ENCODE measurements at places on chromosomes 3 and 15. TPM values are rescaled to one million over a fixed set of nuclear protein-coding genes. Genes with fewer than 3 reads are reported as not detected.

GRCh38 chr3:71586810-71587242, 3.3 kb upstream of the FOXP1 start:
- no peak for DNase-seq

DNA sequence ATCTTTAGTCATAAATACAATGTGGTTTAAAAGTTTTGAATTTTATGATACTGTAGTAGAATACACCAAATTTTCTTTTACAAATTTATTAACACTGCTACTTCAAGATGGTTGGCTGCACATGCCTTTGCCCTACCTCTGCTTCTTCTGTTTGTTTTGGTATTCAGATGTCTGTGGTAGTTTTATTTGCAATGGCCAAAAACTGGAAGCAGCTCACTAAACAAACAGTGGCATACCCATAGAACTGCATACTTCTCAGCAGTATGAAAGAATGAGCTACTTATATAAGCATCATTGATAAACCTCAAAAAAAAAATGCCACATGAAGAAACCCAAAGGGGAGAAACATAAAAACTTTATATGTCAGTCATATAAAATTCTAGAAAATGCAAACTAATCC, 19.5 kb downstream of the ARIH2 start:
- DNase-seq = no peak

GRCh38 chr15:75449585-75450306, 1.7 kb downstream of the SIN3A start:
- no peak for DNase-seq

DNA sequence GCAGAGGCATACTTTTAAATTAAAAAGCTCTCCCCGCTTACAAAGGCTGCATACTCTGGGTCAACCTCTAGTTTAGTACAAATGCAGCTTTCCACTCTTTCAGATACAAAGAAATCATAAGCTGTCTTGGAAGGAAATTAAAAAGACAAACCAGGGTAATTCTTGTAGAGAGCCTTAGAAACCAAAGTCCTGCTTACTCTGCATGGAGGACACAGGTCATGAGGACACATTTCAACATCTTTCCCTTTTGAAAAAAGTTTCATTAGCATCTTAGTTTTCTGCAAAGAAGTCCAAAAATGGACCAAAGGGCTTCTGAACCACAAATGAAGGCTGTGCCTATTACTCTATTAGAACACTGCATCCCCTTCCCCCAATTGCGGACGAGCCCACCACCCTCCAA, 50.5 kb upstream of the WNT5A start:
- DNase-seq = no peak

DNA sequence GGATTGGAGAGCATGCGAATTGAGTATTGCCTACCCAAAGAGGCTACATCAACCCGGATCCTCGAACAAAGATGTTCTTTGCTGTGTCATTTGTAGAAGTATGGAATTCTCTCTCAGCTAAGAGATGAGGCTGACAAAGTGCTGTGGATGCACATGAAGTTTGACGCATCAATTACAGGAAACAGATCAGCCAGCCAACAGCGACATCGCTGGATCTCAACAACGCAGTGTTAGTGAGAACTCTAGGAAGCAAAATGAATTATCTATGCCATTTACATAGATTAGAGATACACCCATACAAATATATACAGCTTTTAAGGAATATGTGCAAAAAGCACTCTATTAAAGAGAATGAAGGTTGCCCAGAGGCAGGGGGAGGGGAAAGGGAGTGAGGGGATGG, 160.6 kb upstream of the RGMA start:
- DNase-seq = peak; percentile 23

- DNase-seq = no peak
Observed at GRCh38 chr15:69143756-69144436, 16.5 kb upstream of the GLCE start.

DNA sequence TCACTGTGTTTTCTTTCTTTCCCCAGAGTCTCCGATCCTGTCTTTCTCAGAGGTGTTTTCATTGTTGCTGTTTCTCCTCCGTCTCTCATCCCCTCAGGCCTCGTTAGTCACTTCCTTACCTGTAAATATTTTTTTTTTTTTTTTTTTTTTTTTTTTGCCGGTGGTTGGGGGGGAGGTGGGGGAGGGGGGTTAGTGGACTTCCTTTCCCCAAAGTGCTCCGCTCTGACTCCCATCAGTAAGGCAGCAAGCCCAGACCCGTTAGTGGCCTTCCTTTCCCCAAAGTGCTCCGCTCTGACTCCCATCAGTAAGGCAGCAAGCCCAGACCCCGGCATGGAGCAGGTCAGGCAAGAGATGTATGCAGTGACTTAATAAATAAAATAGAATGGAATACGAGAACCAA, 97.1 kb upstream of the TNFAIP8L3 start:
- DNase-seq = no peak

DNA sequence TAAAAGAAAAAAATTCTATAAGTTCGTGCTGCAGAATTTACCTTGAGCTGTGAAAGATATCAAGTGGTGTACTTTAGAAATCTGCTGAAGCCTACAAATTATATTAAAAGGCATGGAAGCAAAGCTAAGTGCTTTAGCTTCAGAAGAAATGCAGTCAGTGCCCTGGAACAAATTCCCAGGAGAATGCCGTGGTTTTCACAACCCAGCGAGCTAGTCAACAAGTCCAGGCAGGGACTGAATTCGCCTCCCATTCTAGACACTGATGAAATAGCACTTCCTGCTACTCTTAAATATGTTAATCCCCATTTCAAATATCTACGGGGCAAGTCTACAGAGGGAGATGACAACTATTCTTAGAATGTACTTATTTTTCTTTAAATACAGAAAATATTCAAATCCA, 326.4 kb upstream of the IGF1R start:
- DNase-seq = no peak

- no peak for DNase-seq
Observed at GRCh38 chr3:134134240-134134639, 104.5 kb upstream of the SLCO2A1 start.

- no peak for DNase-seq
Observed at GRCh38 chr15:40660686-40661085, 34.3 kb upstream of the RAD51 start.

GRCh38 chr15:40128766-40129660, 20.3 kb upstream of the BMF start:
- DNase-seq = no peak

DNA sequence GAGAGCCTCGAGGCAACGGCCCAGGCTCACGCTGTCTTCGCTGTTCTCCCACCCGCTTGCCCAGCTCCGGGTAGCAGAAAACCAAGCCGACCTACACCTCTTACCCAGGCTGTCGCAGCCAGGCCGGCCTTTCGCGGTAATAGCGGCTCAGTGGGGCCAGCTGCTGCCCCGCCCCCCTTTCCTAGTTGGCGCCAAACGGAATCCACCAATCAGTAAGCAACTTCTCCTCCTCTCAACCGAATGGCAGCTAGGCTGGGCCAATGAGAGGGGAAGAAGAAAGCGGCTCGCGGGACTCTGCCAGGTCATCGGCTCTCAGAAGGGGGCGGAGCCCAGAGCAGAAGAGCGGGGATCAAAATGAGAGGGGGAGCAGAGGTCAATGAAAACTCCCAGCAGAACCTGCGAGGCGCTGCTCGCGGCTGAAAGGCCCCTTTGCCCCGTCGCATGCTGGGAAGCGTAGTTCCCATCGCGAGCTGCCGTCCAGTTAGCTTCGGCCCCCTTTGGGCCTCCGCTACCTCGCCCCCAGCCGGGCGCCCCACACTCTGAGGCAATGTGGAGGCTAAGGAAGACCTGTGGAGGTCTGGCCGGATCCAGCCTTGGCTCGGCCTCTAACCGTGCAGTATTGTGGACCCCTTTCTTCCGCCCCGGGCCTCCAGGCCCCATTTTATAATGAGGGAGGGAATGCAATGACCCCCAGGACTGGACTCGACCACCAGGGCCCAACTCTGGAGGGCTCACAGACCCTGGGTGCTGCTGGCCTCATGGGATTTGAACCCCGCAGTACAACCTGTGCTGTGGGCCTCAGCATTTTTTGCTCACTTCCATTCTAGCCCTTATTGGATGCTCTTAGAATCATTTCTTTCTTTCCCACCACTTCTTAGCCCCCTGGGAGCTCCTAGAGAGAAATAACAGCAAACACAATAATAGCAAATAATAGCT, at the start of gene CDC25A:
CDC25A (minus strand) TSS at position 152 of the 936 bp plus-strand sequence. CDS start 470 bp downstream, outside the sequence.
- DNase-seq = peak; percentile 98

- no peak for DNase-seq
Observed at GRCh38 chr3:172511783-172512762, 11.2 kb downstream of the TNFSF10 start.

GRCh38 chr15:40337597-40337996, 3.1 kb downstream of the CCDC9B start:
- no peak for DNase-seq

GRCh38 chr3:121654493-121655385, 6.0 kb downstream of the HCLS1 start:
- no peak for DNase-seq

DNA sequence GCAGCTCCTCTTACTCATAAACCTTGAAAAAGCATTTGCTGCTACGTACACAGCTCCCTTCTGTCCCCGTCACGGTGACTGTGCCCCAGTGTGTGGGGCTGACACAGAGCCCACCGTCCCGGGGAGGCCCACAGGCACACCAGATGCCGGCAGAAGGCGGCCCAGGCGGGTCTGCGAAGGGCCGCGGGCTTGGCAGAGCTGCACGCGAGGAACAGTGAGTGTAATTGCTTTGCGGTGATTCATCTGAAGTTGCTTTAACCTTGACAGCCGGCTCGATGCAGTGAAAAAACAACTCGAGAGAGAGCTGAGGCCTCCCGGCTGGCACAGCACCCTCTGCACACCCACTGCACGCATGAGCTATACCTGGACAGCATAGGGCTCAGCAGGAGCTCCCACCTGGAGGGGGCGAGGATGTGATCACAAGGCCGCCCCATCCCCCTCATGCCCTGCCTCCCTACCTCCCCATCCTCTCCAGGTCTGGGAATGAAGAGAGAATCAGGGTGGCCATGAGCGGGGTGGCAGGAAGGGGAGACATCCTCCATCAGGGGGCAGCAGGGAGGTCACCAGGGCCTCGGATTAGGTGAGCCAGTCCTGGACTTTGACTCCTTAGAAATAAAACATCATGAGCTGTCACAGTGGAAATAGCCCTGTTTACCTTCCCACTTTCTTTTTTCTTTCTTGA, 172.7 kb downstream of the MEGF11 start:
- DNase-seq = no peak

GRCh38 chr3:188573291-188573940, 419.5 kb downstream of the LPP start:
- DNase-seq = no peak

- DNase-seq = no peak
Observed at GRCh38 chr3:11047500-11047899, 55.0 kb downstream of the SLC6A1 start.

DNA sequence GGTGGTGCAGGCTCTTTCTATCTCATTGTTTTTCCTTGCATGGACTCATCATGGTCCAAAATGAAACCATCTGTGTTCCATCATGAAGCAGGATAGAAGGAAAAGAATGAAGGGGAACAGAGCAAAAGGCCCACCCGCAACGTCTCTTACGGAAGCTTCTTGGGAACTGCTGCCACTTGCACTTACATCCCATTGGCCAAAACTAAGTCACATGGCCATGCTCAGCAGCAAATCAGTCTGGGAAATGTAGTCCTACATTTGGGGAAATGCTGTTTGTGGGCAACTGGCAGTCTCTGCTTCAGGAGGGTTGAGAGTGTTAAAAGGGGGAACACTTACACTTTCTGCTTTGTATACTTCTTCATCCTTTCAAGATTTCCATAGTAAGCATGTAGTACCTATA, 191.6 kb downstream of the SV2B start:
- no peak for DNase-seq

DNA sequence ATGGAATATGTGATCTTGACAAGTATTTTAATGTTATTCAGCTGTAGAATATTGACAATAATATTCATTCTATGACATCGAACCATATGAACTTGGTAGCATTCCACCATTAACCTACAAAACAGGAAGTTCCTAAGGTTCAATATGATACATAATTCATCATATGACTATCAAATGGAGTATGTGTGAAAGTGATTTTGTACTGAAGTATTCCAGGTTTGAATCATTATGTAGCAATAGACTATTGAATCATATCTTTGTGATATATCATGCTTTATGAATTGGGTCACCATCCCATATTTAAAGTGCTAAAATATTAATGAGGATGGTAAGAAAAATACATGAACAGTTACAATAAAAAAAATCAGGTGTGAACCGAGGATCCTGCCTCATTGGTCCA, 95.1 kb downstream of the TP63 start:
- no peak for DNase-seq

GRCh38 chr3:27607370-27607769, 114.8 kb downstream of the EOMES start:
- DNase-seq = no peak

DNA sequence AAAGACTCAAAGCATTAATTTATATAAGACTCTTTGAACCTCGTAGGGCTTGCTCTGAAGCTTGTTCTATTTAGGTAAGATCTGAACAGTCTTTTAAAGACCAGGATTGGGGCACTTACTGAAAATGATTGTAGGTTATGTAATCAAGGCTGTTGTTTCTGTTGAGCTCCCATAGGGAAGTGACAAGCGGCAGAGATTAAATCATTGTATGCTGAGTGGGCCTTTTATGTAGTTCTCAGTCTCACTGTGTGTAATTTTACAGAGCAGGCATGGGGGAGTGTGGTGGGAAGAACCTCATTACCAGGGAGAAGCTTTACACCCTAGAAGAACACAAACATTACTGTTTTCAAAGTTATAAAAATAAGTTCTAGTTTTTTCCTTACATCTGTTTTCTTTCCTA, 160.0 kb upstream of the SNTN start:
- no peak for DNase-seq

DNA sequence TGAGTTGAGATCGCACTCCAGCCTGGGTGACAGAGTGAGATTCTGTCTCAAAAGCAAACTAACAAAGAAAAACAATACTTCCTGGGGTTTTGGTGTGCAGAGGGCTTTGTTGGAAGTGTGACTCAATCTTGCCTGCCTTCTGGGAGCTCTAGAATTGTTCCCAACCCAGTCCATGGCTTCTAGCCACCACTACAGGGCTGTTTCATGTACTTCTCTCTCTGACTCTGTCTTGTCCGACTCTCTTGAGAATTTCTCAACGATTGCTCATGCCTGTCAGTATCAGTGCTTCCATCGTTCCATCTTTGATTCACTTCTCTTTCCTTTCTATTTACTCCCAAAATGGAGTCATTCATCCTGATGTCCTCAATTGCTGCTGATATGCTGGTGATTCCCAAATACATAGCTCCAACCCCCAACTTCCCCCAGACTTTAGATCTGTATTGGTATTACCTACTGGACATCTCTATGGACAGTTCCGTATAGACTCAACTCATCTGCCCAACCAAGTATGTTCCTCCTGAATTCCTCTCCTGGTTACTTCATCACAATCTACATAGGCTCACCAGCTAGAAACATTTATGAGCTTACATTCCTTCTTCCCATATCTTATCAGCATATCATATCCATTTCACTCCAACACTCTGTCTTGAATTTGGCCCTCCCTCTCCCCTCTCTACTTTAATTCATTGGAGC, 1.8 kb upstream of the AP2M1 start:
- no peak for DNase-seq

GRCh38 chr3:171574556-171575240, 114.5 kb upstream of the TNIK start:
- DNase-seq = no peak

GRCh38 chr3:43893727-43894126, 203.0 kb downstream of the ABHD5 start:
- no peak for DNase-seq

ADAMTS9 gene
- total RNA-seq = 0.81 TPM

ADCY5 gene
- total RNA-seq = 3.8 TPM

CAMK2N2 gene
- total RNA-seq = 0.43 TPM

NPAP1 gene
- 0.05 TPM for total RNA-seq

SPSB4 gene
- 0.35 TPM for total RNA-seq

FSTL1 gene
- total RNA-seq = 46.9 TPM

NDN gene
- 2.9 TPM for total RNA-seq

CPA3 gene
- 0.25 TPM for total RNA-seq

AP2M1 gene
- 119 TPM for total RNA-seq

ZWILCH gene
- 3.3 TPM for total RNA-seq

All from left lobe of liver (tissue), 2 donors.